ENCODE measurements at places on chromosomes 6 and 20.

DNA sequence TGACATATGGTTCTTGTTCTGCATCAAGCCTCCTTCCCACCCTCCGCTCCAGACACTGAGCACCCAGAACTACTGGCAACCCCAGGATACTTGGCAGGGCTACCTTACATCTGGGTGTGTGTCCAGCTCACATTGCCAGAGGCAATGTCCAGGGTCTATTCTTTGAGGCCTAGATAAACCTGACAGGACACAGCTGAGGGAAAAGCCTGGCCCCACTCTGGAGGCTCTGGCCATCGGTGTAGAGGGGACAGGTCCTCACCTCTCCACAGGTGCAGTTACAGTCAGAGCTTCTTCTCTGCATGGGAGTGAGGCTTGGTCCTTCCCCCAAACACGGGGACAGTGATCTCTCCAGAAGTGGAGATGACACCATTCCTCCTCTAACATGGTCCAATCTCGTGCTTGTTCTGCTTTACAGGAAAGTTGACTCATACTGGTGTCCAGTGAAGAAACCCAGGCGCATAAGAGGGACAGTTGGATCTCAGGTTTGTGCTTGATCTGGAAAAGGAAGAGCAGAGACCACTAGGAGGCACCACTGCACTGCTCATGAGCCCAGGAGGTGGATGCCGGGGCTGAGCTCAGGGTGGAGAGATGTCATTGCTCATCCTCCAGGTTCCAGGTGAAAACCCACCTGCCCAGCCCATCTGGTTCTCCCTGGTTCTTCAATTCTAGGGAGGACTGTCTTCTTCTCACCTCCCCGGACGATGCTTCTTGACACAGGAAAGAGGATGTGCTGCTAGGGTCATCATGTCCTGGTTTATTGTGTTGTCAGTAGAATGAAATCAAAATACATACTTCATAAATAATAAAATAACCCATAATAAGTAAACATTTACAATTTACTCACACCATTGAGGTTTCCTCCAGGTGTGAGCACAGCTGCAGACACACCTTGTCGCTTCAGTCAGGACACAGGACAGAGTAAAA lies 14.7 kb downstream of the HLA-F start:
- peak; percentile 86 for DNase-seq

DNA sequence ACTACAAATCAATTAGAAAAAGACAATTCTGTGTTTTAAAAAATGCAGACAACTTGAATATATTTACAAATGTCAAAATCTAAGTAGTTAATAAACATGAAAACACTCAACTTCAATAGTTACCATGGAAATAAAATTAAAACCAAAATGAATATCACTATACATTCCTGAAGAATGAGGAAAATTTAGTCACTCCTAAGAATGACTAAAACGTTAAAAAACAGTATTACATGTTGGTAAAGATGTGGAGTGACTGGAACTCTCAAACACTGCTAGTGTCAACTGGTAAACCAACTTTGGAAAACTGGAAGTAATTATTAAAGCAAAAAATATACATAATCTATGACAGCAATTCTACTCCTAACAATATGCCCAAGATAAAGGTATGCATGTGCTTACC lies 36.3 kb downstream of the AHI1 start:
- no peak for DNase-seq

DNA sequence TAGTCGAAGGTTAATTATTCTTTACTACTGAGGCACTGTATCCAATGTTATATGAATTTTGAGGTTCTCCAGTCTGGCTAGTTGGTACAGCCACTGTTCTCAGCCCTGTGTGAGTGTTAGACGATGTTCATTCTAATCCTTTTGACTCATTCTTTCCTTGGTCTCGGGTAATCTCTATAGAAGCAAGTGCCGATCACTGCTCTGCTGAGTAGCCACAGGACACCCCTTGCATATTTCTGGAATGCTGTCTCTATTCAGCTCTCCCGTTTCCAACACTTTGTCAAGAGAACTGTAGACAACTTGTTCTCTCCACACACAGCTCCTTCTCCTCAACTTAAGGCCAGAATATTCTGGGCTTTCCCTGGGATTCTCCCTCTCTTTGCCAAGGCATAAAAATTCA lies 42.4 kb upstream of the PLCB1 start:
- DNase-seq: no peak

- no peak for DNase-seq
These were observed 114.7 kb downstream of the THEMIS start for GRCh38 chr6:127786109-127786508.
